ENCODE measurements at places on chromosomes 12 and 14.

DNA sequence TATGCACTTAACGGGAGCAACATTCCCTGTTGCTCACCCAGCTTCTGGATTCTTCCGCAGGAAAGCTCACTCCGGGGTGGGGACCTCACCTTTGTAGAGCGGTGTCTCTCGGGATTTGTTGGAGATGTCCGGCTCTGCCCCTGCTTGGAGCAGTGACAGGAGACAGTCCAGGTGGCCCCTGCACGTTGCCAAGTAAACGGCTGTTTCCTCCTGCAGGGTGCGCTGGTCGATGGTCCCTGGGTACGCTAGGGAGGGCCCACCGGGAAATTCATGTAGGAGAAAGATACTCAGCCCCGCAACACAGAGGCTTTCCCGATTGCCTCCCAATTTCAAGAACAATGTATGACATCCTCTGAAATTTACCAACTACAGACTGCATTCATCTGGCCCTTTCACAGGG is 23.1 kb downstream of the ASB2 start:
- no peak for DNase-seq

- peak; percentile 23 for DNase-seq
Observed at GRCh38 chr14:35687335-35687939, 121.7 kb downstream of the RALGAPA1 start.

GRCh38 chr14:52315355-52315718 is 1.2 kb downstream of the PTGER2 start:
- no peak for DNase-seq

DNA sequence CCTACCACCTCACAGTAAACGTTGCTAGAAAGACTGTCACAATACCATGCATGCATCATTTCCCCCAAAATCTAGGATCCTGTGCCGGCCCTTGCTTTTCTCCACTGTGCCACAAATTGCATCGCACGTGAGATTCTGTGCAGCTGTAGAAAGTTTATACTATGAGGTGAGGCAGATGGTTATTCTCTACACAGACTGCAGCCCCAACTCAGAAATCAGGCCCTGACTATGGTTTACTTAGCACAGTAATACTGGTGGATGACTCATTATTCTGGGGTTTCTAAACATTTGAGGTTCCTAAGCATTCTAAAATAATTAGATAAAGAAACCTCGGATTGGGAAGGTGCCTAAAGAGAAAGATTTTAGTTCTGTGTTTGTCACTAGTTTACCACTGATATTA is 163.8 kb upstream of the CCDC198 start:
- no peak for DNase-seq

GRCh38 chr14:51019089-51019488 is 74.8 kb upstream of the PYGL start:
- no peak for DNase-seq

DNA sequence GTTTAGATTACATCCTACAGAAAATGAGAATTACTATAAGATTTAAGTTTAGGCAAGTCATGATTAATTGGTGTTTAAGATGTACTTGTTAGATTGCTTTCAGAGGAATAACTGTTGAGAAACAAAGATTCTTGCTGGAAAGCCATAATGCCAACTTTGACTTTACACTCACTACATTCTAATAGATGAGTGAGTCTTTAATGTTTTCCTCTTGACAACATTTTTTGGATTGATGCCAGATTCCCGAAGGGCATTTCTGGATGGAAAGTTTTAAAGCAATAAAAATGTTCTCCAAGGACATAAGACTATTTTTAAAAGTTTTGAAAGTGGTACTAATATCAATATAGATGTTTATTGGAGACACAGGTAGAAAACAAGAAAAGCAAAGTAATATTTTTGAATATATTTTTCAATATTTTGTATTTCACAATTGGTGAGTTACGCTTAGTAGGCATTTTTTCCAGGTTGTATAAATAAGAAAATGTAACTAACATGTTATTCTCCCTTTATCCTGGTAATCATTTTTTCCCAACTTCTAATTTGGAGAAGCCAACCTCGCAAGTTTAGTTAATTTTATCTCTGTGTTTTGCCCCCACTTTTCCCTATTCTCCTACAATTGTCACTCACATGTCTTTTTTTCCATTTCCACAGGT is 307.3 kb downstream of the CEP128 start:
- DNase-seq: no peak

- DNase-seq: no peak
Observed at GRCh38 chr12:109847142-109847735, 14.0 kb upstream of the TRPV4 start.
